NCI-H345 (cell line): ENCODE measurements at places on chromosomes 16 and 17.

GRCh38 chr16:89115216-89115861 is 21.7 kb downstream of the ACSF3 start:
- no peak for DNase-seq

DNA sequence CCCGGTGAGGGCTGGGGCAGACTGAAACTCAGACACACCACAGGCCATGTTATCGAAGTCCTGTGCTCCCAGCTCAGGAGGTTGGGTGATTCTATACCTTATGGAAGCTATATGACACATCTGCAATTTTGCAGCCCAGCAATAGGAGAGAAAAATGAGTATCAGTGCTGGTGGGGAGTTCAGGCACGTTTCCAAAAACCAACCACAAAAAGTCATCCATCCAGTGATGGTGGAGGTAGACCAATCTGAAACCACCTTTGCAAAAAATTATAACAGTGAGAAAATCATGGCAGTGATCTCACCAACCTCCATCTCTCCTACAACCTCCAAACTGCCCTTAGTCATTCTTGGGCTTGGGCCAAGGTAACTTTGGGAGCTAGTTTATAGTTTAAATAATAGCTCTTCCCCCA is 327.9 kb downstream of the SLC39A11 start:
- DNase-seq: no peak

DNA sequence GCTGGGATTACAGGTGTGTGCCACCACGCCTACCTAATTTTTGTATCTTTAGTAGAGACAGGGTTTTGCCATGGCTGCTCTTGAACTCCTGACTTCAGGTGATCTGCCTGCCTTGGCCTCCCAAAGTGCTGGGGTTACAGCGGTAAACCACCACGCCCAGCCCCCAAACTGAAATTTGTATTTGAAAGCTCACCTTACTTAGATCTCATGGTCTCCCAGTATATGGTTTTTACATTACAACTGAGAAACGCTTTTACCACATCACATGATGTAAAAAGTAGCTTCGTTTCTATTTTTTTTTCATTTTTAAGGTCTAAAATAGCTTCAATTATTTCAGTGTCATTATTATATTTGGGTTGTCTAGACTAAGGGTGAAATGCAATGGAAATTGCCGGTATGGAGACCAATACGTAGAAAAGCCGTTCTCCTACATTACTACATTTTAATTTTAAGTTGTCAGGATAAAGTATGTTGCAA is 93.3 kb downstream of the BCAS3 start:
- no peak for DNase-seq

DNA sequence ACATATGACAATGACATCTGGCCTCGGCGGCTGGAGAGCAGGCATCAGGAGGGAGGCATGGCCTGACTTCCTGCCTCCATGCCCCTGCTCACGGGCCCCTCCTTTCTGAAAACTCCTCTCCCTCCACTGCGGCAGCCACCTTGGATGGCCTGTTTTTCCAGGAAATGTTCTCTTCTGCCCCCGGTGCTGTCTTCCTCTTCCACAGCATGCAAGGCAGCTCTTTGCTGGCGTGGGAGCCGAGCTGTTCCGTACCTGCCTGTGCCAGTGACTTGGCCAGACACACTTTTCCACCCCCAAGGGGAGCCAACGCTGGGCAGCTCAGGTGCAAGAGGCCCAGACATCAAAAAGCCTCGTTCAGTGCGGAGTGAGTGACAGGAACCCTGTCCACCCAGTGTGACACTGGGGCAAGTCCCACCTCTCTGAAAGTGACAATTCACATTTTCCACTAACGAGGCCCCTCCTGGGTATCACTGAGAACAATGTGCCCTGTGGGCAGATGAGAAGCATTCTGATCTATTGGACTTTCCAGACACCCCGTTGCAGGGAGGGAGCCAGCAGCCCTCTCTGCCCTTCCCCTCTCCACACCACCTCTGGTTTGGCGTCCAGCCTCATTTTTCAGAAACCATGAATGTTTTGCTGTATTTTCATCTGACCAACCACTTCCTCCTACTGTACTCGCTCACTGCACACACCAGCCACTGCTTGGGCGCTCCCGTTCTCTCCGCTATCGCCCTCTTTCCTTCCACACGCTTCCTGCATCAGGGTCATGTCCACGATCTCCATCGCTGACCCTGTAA is 31.2 kb downstream of the NSMCE1 start:
- DNase-seq: no peak

DNA sequence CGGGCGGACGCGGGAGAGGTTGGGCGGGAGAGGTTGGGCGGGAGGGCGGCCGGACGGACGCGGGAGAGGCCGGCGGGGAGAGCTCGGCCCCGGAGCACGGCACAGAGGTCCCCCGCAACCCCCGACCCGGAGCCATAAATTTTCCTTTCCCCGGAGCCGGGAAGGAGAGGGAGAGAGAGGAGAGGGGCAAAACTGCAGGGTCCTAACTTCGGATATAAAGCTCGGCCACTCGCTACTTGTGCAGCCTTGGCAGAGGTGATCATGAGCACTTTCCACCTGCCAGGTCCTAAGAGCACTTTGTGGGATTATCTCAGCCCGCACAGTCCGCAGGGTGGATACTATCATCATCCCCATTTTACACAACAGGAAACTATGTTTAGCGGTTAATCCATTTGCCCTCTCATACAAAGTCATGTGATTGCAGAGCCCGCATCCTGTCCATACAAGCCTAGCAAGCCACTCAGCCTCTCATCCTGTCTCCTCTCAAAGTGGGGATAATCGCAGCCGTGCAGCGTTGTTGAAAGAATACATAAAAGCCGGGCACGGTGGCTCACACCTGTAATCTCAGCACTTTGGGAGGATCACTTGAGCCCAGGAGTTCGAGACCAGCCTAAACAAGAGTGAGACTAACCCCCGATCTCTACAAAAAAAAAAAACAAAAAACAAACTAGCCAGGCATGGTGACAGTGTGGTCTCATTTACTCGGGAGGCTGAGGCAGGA is 780 bp upstream of the DCAKD start:
- DNase-seq: peak; percentile 61

GRCh38 chr17:82215095-82215971 is 2.7 kb upstream of the CCDC57 start:
- no peak for DNase-seq

DNA sequence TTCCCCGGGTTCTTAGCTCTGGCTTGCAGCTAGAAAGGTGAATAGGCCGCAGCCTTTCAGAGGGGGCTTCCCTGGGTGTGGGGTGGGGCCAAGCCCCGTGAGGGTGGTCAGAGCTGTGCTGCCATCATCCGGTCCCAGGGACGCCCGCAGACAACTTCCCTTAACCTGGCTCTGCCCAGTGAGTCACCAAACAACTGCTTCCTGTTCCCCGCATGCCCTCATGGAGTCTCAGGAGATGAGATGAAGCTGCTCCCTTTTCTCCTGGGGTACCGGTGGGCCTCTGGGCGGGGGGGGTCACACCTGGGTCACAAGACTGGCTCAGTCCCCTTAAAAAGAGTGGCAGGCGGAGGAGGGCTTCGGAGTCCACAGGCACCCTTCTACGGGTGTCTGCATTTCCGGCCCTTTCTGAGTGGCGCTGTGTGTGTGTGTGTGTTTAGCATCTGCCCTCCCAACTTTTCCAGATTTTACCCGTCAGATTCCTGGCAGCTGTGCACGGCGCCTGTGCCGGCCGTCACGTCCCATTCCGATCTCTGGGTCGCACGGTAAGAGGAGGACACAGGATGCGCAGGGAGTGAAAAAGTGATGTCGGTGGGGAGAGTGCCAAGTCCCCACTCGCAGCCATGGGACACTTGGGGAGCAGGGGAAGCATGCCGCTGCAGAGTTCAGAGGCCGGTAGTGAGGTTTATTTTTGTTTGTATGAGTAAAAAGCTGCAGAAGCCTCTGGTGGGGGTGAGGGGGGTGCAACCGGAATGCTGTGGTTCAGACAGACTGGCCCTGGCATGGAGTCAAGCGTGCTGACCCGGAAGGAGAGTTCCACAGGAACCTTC is 16.8 kb downstream of the HIC1 start:
- DNase-seq: no peak

- no peak for DNase-seq
Measured at GRCh38 chr16:57800200-57801097, 1.8 kb downstream of the KIFC3 start.

- DNase-seq: no peak
Measured at GRCh38 chr16:28491230-28491969, 474 bp downstream of the CLN3 start.

- DNase-seq: peak; percentile 88
Measured at GRCh38 chr17:17849147-17849820, 12.5 kb upstream of the SREBF1 start.

DNA sequence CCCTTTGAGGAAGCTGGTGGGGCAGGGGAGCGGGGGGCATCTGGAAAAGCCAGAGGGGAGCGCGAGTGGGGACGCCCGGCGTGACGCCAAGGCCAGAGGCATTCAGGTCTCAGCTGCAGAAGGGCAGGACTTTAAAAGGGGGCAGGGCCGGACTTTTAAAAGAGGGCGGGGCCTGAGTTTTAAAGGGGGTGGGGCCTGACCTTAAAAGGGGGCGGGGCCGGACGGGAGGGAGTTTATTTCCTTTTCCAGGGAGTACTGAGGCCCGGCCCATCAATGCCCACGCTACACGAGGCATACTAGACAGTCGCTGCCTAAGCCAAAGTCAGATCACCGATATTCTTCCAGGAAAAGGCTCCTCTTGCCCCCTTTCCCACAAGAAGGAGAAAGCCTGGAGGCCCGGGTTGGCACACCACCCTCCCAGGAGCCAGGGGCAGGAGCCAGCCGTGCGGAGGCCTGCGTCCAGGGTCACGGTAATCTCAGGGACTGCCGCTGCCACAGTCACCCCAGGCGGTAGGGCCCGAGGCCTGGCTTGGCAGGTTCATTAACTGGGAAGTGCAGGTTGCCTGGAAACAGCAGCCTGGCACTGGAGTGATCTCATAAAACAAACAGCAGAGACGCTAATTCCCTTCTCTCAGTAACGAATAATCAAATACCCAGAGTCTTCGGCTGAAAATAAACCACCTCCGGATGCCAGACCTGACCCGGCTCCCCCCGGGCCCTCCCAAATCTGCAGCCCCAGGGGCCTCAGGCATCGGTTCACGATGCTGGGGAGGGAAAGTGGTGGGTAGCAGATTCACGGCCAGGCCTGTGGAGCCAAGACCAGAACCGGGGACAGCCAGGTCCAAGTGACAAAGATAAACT is 90.7 kb downstream of the TIMM22 start:
- peak; percentile 80 for DNase-seq

GRCh38 chr17:18184143-18185031 is 759 bp downstream of the ALKBH5 start:
- no peak for DNase-seq

GRCh38 chr16:77171745-77172635 is 19.0 kb upstream of the MON1B start:
- peak; percentile 57 for DNase-seq

GRCh38 chr17:1566505-1567199 is 4.1 kb upstream of the PITPNA start:
- DNase-seq: no peak

DNA sequence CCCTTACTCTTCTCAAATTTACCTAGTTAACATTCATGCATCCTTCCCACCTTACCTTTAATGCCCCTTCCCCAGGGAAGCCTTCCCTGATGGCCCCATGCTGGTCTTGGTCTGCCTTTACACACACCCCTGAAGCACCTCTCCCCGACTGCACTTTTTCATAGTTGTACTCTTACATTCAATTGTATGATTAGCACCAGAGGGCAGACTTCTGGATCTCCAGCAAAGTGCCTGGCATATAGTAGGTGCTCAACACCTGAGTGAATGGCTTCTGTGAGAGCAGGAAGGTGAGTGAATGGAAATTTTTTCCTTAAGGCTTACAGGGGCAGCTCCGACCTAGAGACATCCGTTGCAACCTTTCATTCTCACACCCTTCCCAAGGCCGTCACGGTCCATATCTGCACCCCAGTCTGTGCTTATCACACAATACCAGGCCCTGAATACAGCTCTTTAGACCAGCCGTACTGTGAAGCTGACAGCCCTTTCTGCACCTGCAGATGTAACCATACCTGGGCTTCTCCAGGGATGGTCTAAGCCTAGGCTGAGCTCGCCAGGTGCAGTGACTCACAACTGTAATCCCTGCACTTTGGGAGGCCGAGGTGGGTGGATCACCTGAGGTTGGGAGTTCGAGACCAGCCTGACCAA is 4.4 kb downstream of the PGAP3 start:
- no peak for DNase-seq

DNA sequence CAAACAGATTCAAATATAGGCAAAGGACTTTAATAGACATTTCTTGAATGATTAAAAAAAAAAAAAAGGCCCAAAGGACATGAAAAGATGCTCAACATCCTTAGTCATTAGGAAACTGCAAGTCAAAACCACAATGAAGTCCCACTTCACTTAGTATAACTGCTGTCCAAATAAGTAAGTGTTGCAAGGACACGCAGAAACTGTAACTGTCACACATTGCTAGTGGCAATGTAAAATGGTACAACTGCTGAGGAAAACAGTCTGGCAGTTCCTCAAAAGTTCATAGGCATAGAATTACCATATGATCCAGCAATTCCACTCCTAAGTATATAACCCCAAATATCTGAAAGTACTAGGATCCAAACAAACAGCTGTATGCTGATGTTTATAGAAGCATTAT is 112.7 kb downstream of the BRIP1 start:
- no peak for DNase-seq

DNA sequence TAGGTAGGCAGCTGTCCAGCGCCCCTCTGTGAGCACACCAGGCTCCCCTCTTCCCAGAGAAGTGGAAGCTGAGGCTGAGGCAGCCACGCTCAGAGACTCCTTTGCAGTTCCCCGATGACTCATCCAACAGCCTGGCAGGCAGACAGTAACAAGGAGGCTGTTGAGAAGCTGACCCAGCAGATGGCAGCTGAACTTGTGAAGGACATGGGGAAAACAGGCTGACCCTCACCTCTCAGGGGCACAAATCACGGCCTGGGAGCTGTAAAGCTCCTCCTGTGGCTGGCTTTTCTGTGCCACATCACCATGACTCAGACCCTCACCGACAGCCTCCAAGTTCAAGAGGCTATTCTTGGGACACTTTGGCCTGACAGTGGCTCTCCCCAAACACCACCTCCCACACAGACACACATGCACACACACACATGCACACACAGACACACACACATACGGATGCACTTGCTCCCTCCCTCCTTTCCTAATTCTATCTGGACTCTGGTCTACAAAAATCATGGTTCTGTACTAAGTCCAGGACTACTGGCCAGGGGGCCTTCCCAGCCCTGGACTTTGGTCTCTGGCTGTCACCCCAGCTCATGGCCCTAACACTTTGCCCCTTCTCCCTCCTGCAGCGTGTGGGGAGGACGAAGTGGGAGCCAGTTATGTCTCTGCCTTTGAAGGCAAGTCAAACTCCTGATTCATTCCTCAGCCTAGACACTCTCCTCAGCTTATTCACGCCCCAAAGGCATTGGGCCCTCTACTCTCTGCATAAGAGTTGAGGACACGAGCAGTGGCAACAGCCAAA is 23.2 kb downstream of the MAP3K14 start:
- no peak for DNase-seq
